Skin of body (tissue), 3 donors: ENCODE measurements at places on chromosomes 5 and 9. TPM values are rescaled to one million over a fixed set of nuclear protein-coding genes. Genes with fewer than 3 reads are reported as not detected.

The CER1 gene
- 0.30 TPM for total RNA-seq

- DNase-seq: peak; percentile 61
These were observed 234.6 kb downstream of the GADD45G start for GRCh38 chr9:89839449-89839848.

- no peak for DNase-seq
These were observed 175.7 kb downstream of the ARHGEF28 start for GRCh38 chr5:73801686-73802085.

DNA sequence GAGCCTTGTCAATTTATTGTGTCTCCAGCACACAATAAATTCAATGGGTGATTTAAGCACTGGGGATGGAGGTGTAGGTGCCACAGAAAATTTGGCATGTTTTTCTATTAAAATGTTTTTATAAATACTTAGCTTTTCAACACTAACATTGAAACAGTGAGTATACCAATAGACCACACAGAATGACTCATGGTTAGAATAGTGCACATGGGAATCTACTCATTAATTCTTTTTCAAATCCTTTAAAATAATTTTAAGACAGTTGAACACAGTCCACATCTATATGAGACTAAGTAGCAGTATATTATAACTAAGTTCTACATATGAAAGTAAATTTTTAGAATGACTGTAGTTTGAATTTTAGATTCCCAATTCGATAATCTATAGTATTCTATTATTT, 67.1 kb downstream of the LNPEP start:
- no peak for DNase-seq

The SLC6A7 gene
- total RNA-seq: not detected

The SLC6A18 gene
- not detected for total RNA-seq

DNA sequence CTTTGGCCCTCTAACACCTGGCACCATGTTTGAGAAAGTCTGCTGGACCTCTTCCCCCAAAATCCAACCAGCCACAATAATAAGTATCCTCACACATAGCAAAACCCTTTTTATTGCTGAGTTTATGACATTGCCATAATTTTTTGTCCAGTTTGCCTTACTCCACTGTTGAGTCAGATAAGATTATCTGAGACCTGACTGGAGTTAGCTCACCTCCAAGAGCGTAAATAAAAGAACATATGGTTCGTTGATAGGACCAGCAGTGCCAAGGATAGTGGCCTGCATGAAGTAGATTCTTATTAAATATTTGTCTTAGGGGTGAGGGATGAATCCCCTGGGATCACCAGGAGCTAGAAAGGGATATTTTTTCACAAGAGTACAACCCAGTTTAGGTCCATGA, 510.6 kb upstream of the MPDZ start:
- no peak for DNase-seq

DNA sequence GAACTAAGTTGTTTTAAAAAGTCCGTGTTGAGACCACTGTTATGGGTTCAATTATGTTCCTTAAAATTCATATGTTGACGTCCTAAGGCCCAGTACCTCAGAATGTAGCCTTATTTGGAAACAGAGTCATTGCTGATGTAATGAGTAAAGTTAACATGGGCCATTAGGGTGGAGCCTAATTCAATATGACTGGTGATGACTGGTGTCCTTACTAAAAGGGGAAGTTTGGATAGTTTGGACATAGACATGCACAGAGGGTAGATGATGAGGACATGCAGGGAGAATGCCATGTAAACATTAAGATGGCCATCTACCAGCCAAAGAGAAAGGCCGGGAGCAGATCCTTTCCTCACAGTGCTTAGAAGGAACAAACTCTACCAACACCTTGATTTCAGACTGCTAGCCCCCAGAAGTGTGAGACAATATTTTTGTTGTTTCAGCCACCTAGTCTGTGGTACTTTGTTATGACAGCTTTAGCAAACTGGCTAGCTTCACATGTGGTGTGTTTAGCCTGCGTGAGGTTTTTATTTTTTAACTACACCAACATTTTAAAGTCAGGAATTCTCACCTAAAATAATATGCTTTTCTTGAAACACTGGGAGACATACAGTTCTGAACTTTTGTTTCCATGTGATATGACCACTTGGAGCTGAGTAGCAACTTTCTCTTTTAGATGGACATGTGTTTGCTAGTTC, 135.3 kb downstream of the YIPF5 start:
- DNase-seq: no peak

- DNase-seq: no peak
These were observed 217.7 kb upstream of the TBCA start for GRCh38 chr5:77993855-77994318.

GRCh38 chr9:120920806-120921178, 5.8 kb downstream of the TRAF1 start:
- DNase-seq: no peak

The CDX1 gene
- total RNA-seq: 0.49 TPM

GRCh38 chr9:116243708-116244107, 90.1 kb downstream of the PAPPA start:
- DNase-seq: no peak

GRCh38 chr9:7760014-7760415, 39.6 kb downstream of the DMAC1 start:
- DNase-seq: no peak

- DNase-seq: no peak
These were observed 21.6 kb downstream of the DMRT2 start for GRCh38 chr9:1071730-1072129.

DNA sequence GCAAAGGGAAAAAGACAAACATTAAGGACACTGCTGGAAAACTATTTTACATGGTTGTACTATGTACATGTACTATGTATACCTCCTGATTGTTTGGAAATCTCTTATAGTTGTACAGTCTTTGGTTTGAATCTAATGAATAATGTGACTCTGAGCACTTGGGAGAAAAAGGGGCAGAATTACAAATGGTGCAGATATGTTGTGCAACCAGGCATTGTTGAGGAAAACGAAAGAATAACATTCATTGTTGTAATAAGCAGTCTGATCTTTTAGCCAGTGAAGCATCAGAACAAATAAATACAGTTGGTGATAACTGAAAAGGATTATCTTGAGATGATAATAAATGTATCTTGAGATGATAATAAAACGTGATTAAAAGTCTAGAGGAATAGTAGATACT, 87.2 kb downstream of the CSNK1G3 start:
- no peak for DNase-seq

The IRX2 gene
- total RNA-seq: 22.5 TPM

DNA sequence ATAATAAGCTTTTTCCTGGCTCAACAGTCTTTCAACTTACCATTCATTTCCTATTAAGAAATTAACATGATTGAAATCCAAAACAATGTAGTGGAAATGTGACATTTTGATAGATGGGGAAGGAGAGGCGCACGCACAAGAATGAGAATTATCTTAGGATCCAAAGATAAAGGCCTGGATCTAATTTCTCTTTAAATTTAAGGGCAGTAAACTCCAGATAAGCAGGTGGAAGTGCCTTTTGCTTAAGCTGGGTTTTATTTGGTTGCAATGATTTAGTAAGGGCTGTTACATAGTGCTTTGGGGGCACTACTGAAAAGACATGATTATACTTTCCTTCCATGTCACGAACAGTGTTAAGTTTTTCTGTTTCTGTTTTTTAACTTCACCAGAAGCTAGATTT, 17.3 kb downstream of the EQTN start:
- DNase-seq: no peak

The C1QTNF2 gene
- total RNA-seq: 12.3 TPM

GRCh38 chr9:134411440-134412297, 85.4 kb downstream of the RXRA start:
- DNase-seq: no peak

DNA sequence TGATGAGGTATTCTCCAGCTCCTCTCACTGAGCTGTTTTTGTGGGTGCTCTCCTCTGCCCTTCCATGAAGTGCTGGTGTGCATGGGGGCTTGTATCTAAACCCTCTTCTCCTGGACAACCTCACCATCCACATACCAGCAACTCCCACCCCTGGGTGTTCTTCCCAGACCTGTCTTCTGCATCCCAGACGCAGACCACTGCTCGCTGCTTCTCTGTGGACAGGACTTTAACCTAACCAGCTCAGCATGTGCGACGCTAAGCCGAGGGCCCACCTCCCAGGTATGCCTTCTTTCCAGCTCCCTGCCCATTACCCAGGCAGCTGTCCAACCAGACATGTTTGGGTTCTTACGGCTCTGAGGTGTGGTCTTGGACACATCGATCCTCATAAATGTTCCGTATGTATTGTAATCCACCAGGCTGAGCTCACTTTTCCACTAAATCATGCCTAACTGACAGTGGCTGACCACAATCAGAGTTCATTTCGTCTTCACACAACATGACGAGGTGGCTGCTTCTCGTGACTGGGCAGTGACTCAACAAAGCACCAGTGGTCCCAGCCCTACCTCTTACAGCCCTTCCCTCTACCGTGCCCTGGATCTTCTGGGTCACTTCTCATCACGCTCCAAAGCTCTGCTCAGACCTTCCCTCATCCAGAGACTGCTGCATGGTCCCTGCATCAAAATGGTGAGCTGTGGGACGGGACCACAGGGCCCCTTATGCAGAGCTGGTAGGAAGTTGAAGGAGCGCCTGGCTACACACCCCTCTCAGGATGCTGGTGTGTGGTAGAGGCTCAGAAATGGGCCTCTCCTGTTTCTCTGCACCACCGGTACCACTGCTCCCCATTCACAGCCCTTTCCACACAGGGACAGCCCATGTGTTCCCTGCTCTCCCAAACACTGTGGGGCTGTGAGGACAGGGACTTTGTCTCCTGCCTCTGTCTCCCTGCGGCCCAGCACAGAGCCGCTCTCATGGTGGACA, 9.6 kb upstream of the PTGES2 start:
- no peak for DNase-seq

DNA sequence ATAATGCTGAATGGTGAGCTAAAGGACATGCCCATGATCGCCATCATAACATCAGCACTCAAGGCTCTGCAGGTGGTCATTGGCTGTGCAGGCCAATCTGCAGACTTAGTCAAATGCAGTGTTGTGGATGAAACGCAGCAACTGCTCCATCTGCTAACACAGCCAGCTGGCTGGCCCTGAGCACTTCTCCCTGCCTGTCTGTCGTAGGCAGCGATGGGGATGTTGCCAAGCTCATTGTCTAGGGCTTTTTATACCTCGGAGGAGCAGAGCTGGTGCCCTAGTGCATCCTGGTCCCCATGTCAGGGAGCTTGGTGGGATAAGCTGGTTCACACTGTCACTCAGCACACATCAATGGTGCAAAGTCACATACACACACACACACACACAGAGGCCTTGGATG, 189.4 kb downstream of the TENT4A start:
- DNase-seq: no peak

The SEMA6A gene
- 46.9 TPM for total RNA-seq

GRCh38 chr5:143147902-143148301, 255.6 kb downstream of the NR3C1 start:
- no peak for DNase-seq

GRCh38 chr5:150410524-150411244, 2.0 kb downstream of the CD74 start:
- peak; percentile 76 for DNase-seq

DNA sequence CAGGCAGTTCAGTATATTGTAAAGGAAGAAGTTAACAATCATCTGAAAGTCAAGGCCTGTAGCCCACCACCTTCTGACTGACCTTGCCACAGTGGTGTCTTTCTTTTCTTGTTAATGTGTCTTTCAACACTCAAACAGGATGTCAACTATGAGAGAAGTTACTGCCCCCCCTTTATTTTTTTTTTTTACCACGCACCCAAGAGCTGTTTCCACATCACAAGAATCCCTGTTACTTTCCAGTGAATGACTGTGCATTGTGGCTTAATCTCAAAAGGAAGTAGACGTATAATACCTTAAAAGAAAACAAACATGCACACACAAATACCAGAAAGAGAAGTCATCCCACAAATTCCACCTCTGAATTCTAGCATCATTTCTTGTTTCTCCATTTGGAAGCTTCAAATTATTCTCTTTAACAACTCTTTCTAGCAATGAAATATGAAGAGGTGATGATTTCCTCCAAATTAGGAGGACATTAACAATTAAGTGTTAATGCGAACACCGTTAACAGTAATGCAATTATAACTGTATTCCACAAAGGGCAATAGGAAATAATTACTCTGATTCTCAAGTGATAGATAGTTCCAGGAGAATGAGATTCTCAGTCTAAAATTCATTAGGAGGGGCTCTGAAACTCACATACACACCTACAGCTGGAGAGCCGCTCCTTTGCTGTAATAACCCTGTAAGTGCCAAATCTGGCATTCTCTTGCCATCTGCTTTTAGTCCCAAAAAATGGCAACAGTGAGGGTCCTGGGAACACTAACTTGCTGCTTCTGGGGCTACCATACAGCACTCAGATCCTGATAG, 201.0 kb downstream of the EFNA5 start:
- no peak for DNase-seq

DNA sequence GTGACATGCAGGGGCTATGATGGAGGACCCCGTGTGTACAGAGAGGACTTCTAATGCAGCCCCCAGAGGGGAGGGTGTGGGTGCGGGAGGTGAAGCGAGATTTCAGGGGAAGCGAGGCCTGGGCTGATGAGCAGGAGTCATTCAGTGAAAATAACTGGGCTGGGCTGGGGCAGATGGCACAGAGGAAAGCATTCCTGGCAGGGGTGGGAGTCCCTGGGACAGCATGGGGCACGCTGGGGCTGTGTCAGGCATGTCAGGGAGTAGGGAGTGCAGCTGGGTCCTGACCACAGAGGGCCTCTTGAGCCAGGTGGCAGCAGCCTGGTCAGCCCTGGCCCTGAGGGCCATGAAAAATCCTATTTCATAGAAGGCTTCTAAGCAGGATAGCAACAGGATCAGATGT, 36.6 kb downstream of the COL15A1 start:
- no peak for DNase-seq

The MYMK gene
- total RNA-seq: 0.89 TPM

The TRIM7 gene
- total RNA-seq: 2.3 TPM

The VAV2 gene
- total RNA-seq: 6.0 TPM

GRCh38 chr9:5848372-5848882, 15.5 kb upstream of the ERMP1 start:
- DNase-seq: no peak

- no peak for DNase-seq
These were observed 146.4 kb downstream of the GCNT1 start for GRCh38 chr9:76605321-76605900.

DNA sequence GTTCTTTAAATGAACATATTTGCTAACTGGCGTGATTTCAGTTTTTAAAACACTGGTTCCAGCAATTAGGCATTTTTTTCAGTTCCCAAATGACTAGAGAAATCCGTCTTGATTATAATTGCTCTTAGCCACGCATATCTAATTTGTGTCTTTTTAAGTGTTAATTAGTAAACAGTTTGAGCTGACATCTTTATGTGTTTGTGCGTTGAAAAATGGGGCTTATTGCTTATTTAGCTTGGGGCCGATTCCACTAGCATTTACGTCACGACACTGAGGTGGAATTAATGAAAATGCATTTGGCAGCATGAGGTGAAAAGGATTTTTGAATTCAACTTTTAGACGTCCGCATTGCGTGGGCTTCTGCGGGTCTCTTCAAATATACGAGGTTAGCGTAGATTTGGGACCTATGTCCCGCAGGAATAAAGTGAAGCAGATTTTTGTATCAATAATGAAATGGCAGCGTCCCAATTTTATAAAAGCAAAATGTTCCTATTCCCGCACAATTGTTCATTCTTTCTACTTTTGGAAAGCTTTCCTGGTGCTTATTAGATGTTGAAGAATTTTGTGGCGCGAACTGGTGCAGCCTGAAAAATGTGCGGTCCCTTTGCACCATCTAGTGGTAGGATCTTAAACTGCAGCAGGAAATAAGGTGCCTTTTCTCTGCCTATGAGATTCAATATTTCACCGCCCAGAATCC, 122.7 kb upstream of the LMX1B start:
- DNase-seq: peak; percentile 82
